ENCODE measurements at places on chromosomes 6 and 20.

GRCh38 chr6:31901415-31901952 is 402 bp downstream of the ZBTB12 start:
- DNase-seq = peak; percentile 69

DNA sequence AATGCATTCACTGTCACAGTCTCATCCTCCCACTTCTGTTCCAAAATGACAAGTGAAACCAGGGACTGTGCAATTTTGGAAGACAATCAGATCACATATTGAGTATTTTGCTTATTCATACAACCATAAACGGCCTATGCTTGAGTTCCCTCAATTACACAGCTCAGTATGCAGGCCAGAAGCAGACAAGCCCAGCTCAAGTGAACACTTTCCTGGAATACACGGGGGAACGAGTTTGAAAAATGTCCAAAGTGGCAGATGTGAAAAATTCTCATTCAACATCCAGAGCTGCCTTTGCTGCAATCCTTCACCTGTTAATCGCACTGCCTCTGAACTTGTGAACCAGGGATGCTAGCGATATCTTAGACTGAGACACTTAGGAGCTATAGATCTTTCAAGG is 190.2 kb downstream of the COL9A1 start:
- no peak for DNase-seq

DNA sequence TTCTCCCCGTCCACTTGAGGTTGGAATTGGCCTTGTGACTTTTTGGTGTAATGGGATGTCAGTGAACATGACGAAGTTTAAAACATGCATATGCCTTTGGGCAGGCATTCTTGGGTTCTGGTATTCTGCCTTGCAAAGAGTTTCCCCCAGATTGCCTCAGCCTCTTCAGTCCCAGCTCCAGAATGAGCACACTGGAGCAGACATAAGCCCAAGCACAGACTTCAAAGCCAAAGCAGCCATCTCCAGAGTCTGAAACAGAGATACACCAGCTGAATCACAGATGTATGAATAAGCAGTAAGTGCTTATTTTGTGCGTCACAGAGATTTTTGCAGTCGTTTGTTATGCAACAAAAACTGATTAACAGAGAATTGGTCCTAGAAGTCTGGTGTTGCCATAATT is 546.0 kb downstream of the FRK start:
- DNase-seq = no peak

DNA sequence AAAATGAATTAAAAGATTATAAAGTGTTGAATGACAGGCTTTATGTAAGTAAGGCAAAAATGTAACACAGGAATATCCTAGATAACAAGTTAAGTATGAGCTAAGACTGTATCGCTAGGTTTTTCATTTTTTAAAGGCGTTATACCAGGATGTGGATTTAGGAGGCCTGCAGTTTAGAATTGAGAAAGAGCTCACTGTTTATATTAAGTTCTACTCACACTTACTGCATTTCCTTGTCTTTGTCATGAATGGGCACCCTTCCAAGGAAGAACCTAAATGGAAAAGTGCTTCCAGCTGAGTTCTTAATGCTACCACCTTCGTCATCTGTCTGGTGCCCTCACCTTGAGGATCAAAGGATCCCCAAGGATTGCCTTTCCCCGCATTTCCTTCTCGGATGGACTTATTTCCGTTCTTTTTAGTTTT is 148.7 kb downstream of the SOX4 start:
- DNase-seq = no peak

DNA sequence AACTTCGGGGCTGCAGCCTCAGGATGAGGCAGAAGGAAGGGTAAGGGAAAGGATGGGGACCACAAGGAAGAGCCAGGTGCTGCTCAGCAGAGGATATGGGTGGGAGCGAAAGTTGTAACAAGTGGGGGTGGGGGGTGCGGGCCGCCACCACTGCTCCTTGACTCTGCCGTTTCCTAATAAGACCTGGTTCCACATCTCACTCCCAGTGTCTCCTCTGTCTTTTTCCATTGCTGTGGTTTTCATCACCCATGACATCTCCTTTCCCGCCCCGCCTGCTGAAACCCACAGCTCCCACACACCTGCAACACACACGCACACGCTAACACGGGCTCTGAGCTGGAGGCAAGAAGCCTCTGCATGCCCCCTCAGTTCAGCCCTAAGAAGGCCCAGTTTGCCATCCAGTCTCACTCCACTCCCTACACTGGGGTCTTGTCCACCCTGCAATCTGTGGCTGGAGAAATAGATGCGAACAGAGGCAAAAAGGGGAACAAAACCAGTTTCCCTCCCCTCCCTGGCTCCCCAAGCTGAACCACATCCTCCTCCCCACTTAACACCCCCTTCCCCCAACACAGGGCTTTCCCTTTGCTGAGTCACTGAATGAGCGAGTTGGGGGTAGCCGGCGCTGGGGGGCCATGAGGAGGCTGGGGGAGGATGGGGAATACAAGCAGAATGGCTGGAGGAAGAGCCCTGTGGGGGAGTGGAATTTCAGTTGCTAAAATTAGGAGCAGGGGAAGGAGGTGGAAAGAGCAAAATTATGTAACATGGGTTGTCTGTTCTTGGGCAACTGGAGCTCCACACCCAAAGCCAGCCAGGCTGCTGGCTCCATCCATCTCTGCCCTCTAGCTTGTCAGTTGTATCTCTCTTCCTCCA is 11.5 kb downstream of the NFKBIL1 start:
- peak; percentile 66 for DNase-seq

GRCh38 chr6:108497883-108498282 is 62.8 kb upstream of the FOXO3 start:
- DNase-seq = no peak

GRCh38 chr6:7468382-7469081 is 72.9 kb upstream of the DSP start:
- no peak for DNase-seq
